Naive thymus-derived CD8-positive, alpha-beta T cell (primary cell): ENCODE measurements at places on chromosomes 3 and 15. TPM values are rescaled to one million over a fixed set of nuclear protein-coding genes. Genes with fewer than 3 reads are reported as not detected.

SPTSSB gene
- 0.21 TPM for polyA plus RNA-seq

- H3K27ac ChIP-seq: no peak overlapping the region
- DNase-seq: no peak
- no peak overlapping the region for H3K4me3 ChIP-seq
- H3K4me1 ChIP-seq: no peaks in the 10 kb centered on the region
These were observed 46.1 kb downstream of the ABHD5 start for GRCh38 chr3:43736558-43737440.

DNA sequence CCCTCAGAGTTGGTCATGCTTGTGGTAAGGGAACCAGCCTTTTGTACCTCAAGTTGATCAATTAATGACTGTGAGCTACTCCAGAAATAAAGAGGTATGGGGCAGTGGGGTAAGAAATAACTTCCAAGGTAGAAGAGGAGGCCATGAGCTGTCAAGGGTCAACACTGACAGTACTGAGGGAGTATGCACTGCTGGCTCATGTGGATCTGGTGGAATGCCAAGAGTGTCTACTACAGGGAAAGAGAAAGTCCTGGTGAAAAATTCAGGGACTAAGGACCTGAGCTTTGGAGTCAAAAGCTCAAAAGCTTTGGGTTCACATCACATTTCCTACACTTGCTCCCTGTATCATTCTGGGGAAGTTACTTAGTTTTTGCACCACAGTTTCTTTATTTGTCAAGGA, 154.9 kb downstream of the SEMA6D start:
- no peaks in the 10 kb centered on the region for H3K4me1 ChIP-seq
- peaks cover 6% of the 10 kb centered on the region for H3K27me3 ChIP-seq
- H3K36me3 ChIP-seq: no peaks in the 10 kb centered on the region
- no peak overlapping the region for H3K4me3 ChIP-seq

GRCh38 chr15:80613762-80614365, 81.2 kb upstream of the ABHD17C start:
- H3K4me1 ChIP-seq: no peaks in the 10 kb centered on the region
- H3K27ac ChIP-seq: no peak overlapping the region
- no peak overlapping the region for H3K4me3 ChIP-seq
- peaks cover 14% of the 10 kb centered on the region for H3K27me3 ChIP-seq
- no peak for DNase-seq

TIPIN gene
- polyA plus RNA-seq: 12.1 TPM

DNA sequence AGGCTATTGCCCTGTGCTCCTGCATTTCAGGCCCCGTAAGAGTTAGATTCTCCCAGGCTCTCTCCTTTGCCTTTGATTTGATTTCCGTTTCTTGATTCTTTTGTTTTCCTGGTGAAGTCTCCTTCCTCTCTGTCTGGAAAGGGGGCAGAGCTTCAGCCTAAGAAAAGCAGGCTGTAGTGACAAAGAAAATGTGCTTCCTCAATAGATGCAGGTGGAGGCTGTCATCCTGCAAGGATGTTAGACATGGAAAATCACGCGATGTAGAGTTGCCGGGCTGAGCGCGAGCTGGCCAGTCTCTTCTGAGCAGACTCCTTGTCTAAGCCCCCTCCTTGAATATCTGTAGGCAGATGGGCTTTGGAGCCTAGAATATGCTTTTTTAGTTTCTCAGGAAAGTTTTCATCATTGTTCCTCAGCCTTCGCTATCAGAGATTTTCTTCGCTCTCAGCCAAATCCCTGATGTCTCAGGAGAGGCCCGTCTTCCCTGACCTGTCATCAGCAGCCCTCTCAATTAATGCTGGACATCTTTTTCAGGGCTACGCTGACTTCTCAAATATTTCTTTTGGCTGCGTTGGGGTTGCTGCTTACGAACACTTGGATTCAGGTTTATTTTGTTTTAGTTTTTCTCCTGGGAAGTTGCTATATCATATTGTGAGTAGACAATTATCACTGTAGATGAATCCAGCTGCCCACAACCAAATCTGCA, 163.6 kb downstream of the ITPR1 start:
- peaks cover 83% of the 10 kb centered on the region for H3K36me3 ChIP-seq
- DNase-seq: no peak
- H3K27ac ChIP-seq: no peak overlapping the region

- DNase-seq: peak; percentile 41
- no peaks in the 10 kb centered on the region for H3K27me3 ChIP-seq
- peak overlapping the region; percentile 62 for H3K4me3 ChIP-seq
- H3K36me3 ChIP-seq: peaks cover 18% of the 10 kb centered on the region
- peak overlapping the region; percentile 89 for H3K27ac ChIP-seq
- peaks cover 32% of the 10 kb centered on the region for H3K4me1 ChIP-seq
These were observed 967.8 kb upstream of the CFAP20DC start for GRCh38 chr3:60017631-60018030.
